Purkinje cell (primary cell): ENCODE measurements at places on chromosomes 3 and 15. TPM values are rescaled to one million over a fixed set of nuclear protein-coding genes. Genes with fewer than 3 reads are reported as not detected.

Gene FGD5
- polyA plus RNA-seq = 0.09 and 0.57 TPM in 2 replicates

Gene APOD
- 23.4 and 38.2 TPM in 2 replicates for polyA plus RNA-seq

Gene EFHB
- 0.32 and 4.0 TPM in 2 replicates for polyA plus RNA-seq

Gene KCNAB1
- polyA plus RNA-seq = 455 and 479 TPM in 2 replicates

Gene THSD4
- 0.20 and 0.24 TPM in 2 replicates for polyA plus RNA-seq

Gene LRTM1
- 0.24 TPM in 1 of 2 replicates, not detected in the other for polyA plus RNA-seq

Gene CACNA2D2
- polyA plus RNA-seq = 39.3 and 63.3 TPM in 2 replicates

Gene ACKR4
- not detected in 2 replicates for polyA plus RNA-seq

Gene CLN6
- polyA plus RNA-seq = 0.31 and 0.45 TPM in 2 replicates

Gene FOXL2NB
- polyA plus RNA-seq = not detected in 2 replicates

Gene MYEF2
- 27.2 and 35.0 TPM in 2 replicates for polyA plus RNA-seq

Gene SLC28A1
- polyA plus RNA-seq = not detected in 2 replicates

Gene C15orf62
- polyA plus RNA-seq = 0.21 TPM in 1 of 2 replicates, not detected in the other

Gene NR1I2
- polyA plus RNA-seq = 0.31 TPM in 1 of 2 replicates, not detected in the other

Gene DUOXA2
- polyA plus RNA-seq = not detected in 2 replicates

Gene CCDC54
- not detected in 2 replicates for polyA plus RNA-seq

Gene CYP8B1
- not detected in 2 replicates for polyA plus RNA-seq

Gene NPAP1
- polyA plus RNA-seq = 0.47 TPM in 1 of 2 replicates, not detected in the other

Gene ACSBG1
- polyA plus RNA-seq = 3.7 and 3.8 TPM in 2 replicates

Gene AADACL2
- not detected in 2 replicates for polyA plus RNA-seq

Gene RPL39L
- polyA plus RNA-seq = 8.8 and 13.8 TPM in 2 replicates

Gene AGBL1
- not detected in 2 replicates for polyA plus RNA-seq

Gene LSG1
- 14.7 and 17.7 TPM in 2 replicates for polyA plus RNA-seq

Gene TF
- 10.3 and 13.0 TPM in 2 replicates for polyA plus RNA-seq

Gene BOC
- 0.88 and 3.7 TPM in 2 replicates for polyA plus RNA-seq

Gene MUC20
- polyA plus RNA-seq = 2.7 and 3.4 TPM in 2 replicates

Gene GPR171
- polyA plus RNA-seq = 8.1 TPM in 1 of 2 replicates, not detected in the other

Gene CD200
- 27.4 and 59.0 TPM in 2 replicates for polyA plus RNA-seq

Gene LAMB2
- 12.6 and 20.2 TPM in 2 replicates for polyA plus RNA-seq

Gene MAP1A
- polyA plus RNA-seq = 27.2 and 34.5 TPM in 2 replicates

Gene NGLY1
- polyA plus RNA-seq = 40.7 and 43.7 TPM in 2 replicates

Gene FAIM
- polyA plus RNA-seq = 26.4 and 27.6 TPM in 2 replicates

Gene RNF168
- 6.2 and 10.6 TPM in 2 replicates for polyA plus RNA-seq
